ENCODE measurements at places on chromosomes 12 and 14.

DNA sequence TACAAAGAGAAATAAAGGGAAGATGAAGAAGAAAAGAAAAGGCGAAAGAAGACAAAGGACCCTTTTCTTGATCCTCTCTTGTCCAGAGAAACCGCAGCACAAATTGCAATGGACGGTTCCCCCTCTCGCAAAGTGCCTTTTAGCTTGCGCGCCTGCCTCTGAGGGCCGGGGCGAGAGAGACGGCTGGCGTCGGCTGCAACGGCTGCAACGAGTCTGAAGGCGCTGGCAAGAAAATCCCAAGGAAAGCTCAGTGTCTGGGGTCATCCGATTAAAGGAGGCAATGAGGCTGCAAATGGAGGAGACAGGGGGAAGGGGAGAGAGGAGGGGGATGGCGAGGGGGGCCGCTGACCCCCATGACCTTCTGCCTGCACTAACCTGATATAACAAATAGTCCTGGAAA is 671.5 kb downstream of the MED13L start:
- no peak overlapping the region for H3K4me3 ChIP-seq
- DNase-seq = no peak
- H3K4me1 ChIP-seq = no peaks in the 10 kb centered on the region
- H3K27ac ChIP-seq = no peak overlapping the region

DNA sequence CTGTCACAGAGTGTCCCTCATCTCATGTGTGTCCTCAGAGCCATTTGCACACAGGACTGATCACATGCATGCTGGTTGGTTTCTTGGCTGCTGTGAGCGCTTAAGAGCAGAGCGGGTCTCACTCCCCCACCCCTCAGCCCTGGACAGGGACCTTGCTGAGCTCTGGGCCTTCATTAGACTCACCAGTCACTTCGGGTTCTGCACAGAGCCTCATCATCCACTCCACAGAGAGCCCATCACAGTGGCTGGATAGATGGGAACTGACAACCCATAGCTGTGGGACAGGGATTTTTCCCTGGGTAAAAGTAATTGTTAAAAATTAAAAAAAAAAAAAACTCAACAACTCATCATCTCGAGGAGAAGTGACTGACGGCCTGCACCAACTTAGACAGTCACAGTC is 8.2 kb downstream of the GLRX5 start:
- H3K27me3 ChIP-seq = no peaks in the 10 kb centered on the region
- peaks cover 9% of the 10 kb centered on the region for H3K4me1 ChIP-seq
- no peak for DNase-seq
- no peak overlapping the region for H3K4me3 ChIP-seq
- no peaks in the 10 kb centered on the region for H3K36me3 ChIP-seq

DNA sequence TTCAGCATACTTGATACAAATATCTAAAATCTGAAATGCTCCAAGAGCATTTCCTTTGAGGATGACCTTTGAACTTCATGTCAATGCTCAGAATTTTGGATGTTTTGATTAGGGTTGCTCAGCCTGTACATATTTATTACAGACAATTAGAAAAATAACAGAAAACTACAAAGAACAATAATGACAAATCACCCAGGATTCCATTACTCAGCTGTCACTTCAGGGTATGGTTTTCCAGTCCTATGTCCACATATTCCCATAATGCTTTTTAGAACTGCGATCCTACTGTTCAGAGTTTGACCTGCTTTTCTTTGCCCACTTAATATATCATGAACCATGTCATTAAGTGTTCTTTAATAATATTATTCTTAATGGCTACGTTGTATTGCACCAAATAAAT is 11.4 kb downstream of the DLGAP5 start:
- H3K27me3 ChIP-seq = no peaks in the 10 kb centered on the region
- H3K4me1 ChIP-seq = peaks cover 14% of the 10 kb centered on the region
- H3K27ac ChIP-seq = peak overlapping the region; percentile 45
- H3K4me3 ChIP-seq = no peak overlapping the region

- no peak overlapping the region for H3K4me3 ChIP-seq
- H3K27me3 ChIP-seq = no peaks in the 10 kb centered on the region
- no peaks in the 10 kb centered on the region for H3K36me3 ChIP-seq
- peaks cover 3% of the 10 kb centered on the region for H3K4me1 ChIP-seq
- no peak for DNase-seq
Observed at GRCh38 chr12:107598906-107599305, 86.7 kb upstream of the PWP1 start.

DNA sequence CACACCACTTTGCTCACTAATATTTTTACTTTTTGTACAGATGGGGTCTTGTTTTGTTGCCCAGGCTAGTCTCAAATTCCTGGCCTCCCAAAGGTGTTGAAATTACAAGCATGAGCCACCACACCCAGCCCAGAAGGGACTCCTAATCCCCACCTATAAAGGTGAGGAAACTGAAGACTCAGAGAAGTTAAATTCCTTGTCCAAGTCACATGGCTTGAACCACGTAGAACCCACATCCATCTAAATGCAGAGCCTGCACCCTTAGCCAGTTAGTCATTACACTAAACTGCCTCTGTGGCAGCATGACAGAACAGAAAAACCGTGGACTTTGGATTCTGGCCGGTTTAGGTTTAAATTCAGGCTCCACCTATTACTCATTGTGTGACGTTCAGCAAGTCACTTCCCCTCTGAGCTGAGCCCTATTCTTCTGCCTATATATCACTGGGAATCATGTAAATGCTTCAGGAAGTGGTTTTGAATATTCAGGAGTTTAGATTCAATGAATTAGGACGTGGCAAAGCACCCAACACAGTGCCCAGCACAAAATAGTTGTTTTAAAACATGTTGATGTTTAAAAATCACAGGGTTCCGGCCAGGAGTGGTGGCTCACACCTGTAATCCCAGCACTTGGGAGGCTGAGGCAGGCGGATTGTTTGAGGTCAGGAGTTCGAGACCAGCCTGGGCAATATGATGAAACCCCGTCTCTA is 3.0 kb upstream of the CORO1C start:
- peak overlapping the region; percentile 39 for H3K27ac ChIP-seq
- DNase-seq = no peak
- no peak overlapping the region for H3K4me3 ChIP-seq
- H3K27me3 ChIP-seq = no peaks in the 10 kb centered on the region
- peaks cover 23% of the 10 kb centered on the region for H3K4me1 ChIP-seq

DNA sequence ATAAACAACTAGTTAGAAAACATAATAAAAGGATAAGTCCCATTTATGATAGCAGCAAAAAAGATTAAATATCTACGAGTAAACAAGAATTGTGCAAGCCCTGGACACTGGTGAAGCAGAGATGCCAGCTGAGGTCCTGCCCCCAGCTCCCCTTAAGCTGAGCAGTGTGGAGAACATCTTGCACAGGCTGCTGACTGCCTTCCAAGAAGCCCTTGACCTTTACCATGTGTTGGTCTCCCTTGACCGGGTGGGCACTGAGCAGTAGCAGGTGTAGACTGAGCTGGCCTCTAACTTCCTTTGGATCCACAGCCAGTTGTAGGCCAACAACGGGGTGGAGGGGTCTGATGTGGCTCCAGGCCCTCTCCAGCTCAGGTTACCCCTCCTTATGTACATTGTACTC is 47.7 kb upstream of the PAPLN start:
- H3K27ac ChIP-seq = no peak overlapping the region
- H3K27me3 ChIP-seq = no peaks in the 10 kb centered on the region
- H3K4me1 ChIP-seq = no peaks in the 10 kb centered on the region
- no peak for DNase-seq
- no peak overlapping the region for H3K4me3 ChIP-seq
- H3K36me3 ChIP-seq = peaks cover 2% of the 10 kb centered on the region

- H3K4me3 ChIP-seq = peak overlapping the region; percentile 81
- DNase-seq = no peak
Observed at GRCh38 chr14:76904100-76904739, 78.0 kb downstream of the LRRC74A start.

- H3K4me3 ChIP-seq = peak overlapping the region; percentile 25
- H3K4me1 ChIP-seq = peaks cover 17% of the 10 kb centered on the region
- no peak for DNase-seq
- H3K27ac ChIP-seq = peak overlapping the region; percentile 81
- H3K36me3 ChIP-seq = peaks cover 3% of the 10 kb centered on the region
Observed at GRCh38 chr12:47349137-47350061, 269.6 kb upstream of the AMIGO2 start.

DNA sequence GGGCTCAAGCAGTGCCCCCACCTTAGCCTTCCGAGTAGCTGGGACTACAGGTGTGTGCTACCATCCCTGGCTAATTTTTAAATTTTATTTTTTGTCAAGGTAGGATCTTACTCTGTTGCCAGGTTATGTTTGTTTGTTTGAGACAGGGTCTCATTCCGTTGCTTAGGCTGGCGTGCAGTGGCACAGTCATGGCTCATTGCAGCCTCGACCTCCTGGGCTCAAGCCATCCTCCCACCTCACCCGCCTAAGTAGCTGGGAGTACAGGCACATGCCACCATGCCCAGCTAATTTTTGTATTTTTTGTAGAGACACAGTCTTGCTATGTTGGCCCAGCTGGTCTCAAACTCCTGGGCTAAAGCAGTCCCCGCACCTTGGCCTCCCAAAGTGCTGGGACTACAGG is 83.3 kb upstream of the KCNH3 start:
- H3K4me3 ChIP-seq = no peak overlapping the region
- H3K27me3 ChIP-seq = no peaks in the 10 kb centered on the region
- H3K36me3 ChIP-seq = no peaks in the 10 kb centered on the region

GRCh38 chr12:27822076-27822712 is 42.2 kb upstream of the MANSC4 start:
- peaks cover 23% of the 10 kb centered on the region for H3K4me1 ChIP-seq
- DNase-seq = peak; percentile 18
- no peaks in the 10 kb centered on the region for H3K36me3 ChIP-seq
- peak overlapping the region; percentile 79 for H3K27ac ChIP-seq
- peak overlapping the region; percentile 86 for H3K4me3 ChIP-seq
- peaks cover 13% of the 10 kb centered on the region for H3K27me3 ChIP-seq

DNA sequence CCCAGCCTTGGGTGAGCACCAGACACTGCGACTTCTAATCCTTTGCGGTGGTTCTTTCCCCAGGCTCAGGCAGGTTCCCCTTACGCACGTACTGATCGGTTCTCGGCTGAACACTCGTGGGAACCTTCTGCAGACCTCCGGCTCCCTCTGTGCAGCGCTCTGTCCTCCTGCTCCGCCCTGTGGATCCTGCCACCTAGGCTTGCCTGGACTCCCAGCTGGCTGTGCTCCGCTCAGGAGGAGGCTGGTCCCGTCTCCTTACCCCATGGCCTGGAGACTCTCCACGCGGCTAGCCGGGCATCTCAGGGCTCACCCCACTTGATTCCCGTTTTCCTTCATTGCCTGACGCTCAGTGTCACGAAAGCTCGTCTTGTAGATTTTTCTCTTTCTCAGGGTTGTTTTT is 34.7 kb downstream of the TNFAIP2 start:
- H3K27me3 ChIP-seq = peaks cover 15% of the 10 kb centered on the region
- no peak overlapping the region for H3K4me3 ChIP-seq
- H3K4me1 ChIP-seq = no peaks in the 10 kb centered on the region
- H3K27ac ChIP-seq = no peak overlapping the region
- no peaks in the 10 kb centered on the region for H3K36me3 ChIP-seq
- DNase-seq = no peak

DNA sequence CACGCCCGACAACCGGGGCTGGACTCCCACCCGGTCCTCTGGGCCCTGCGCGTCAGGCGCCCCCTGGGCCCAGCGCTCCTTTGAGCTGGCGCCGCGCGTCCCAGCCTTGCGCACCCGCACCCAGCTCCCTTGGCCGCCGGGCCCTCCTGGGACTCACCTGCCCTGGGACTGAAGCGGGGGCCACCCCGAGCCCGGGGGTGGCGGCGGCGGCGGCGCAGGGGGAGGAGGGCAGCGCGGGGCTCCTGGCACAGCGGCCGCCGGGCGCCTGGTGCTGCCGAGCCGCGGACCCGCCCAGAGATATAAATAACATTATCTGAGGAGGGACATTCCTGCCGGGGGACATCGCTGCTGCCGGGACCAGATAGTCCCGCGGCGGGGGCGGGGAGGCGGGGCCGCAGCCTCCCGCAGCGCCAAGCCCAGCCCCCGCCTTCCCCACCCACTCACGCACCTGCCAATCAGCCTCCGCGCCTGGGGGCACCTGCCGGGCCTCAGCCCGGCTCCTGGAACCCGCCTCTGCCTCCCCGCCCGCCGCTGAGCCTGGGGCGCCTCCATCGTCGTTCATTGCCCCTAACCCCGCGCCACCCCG is at the start of gene SPTB:
SPTB (minus strand) TSS at position 273 of the 586 bp plus-strand sequence. CDS start 56,813 bp downstream, outside the sequence.
- peak within 1 kb of the TSS; percentile 91 for H3K4me3 ChIP-seq
- H3K27ac ChIP-seq = peak within 1 kb of the TSS; percentile 49
- peaks cover 5% of the 10 kb centered on the region for H3K36me3 ChIP-seq
- peak; percentile 22 for DNase-seq

DNA sequence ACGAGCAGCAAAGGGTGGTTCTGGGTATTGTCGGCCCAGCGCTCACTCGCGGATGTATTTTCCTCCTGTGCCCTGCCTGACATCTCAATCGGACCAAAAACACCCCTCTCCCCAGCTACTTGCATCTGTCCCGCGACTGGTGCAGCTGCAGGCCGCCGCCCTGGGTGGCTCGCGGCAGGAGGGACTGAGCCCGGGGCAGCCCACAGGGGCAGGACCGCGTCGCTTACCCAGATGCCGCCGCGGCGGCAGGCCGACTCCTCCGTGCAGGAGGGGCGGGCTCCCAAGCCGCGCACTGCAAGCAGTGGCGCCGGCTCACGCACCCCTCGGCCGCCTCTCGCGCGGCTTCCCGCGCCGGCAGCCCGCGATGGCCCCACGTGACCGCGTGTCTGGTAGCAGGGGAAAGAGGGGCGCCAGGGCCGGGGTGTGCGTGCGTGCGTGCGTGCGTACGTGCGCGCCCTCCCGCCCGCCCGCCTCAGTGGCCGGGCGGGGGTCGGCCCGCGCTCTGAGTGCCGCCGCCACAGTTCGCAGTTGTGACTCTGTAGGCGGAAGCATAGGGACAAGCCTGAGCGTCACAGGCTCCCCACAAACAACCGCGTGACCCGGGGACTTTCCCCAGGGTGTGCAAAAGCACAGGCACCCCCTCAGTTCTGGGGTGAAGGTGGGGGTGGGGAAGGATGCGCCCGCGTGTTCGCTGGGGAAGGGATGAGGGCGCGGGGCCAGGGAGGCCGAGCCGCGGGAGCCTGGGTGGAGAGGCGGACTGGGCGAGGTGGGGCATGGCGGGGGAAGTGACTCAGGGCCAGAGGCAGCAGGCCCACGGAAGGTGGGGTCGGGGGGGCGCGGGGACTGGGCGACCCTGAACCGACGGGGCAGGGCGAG is at the start of gene ZBTB25:
ZBTB25 (minus strand) TSS at position 405 of the 876 bp plus-strand sequence. CDS start 13,305 bp downstream, outside the sequence.
- peaks cover 8% of the 10 kb centered on the region for H3K36me3 ChIP-seq
- H3K27ac ChIP-seq = peak within 1 kb of the TSS; percentile 99
- peaks cover 59% of the 10 kb centered on the region for H3K4me1 ChIP-seq
- H3K27me3 ChIP-seq = no peaks in the 10 kb centered on the region
- peak; percentile 95 for DNase-seq

GRCh38 chr12:95529693-95530225 is 21.5 kb downstream of the USP44 start:
- peaks cover 2% of the 10 kb centered on the region for H3K36me3 ChIP-seq
- no peak for DNase-seq
- peak overlapping the region; percentile 80 for H3K27ac ChIP-seq
- H3K4me1 ChIP-seq = peaks cover 8% of the 10 kb centered on the region

- peaks cover 35% of the 10 kb centered on the region for H3K4me1 ChIP-seq
- no peak for DNase-seq
- peak overlapping the region; percentile 93 for H3K4me3 ChIP-seq
- peak overlapping the region; percentile 3 for H3K27ac ChIP-seq
Observed at GRCh38 chr12:40104461-40105264, 1.2 kb downstream of the SLC2A13 start.
